Renal cortex interstitium (tissue), 15 donors: ENCODE measurements at places on chromosomes 6 and 20. TPM values are rescaled to one million over a fixed set of nuclear protein-coding genes. Genes with fewer than 3 reads are reported as not detected.

Gene RWDD1
- 73.8 TPM for polyA plus RNA-seq

- DNase-seq: no peak
Measured at GRCh38 chr6:165760126-165760802, 97.2 kb upstream of the PDE10A start.

Gene KIAA0408
- 2.7 TPM for polyA plus RNA-seq

Gene EPPIN
- 0.16 TPM for polyA plus RNA-seq

DNA sequence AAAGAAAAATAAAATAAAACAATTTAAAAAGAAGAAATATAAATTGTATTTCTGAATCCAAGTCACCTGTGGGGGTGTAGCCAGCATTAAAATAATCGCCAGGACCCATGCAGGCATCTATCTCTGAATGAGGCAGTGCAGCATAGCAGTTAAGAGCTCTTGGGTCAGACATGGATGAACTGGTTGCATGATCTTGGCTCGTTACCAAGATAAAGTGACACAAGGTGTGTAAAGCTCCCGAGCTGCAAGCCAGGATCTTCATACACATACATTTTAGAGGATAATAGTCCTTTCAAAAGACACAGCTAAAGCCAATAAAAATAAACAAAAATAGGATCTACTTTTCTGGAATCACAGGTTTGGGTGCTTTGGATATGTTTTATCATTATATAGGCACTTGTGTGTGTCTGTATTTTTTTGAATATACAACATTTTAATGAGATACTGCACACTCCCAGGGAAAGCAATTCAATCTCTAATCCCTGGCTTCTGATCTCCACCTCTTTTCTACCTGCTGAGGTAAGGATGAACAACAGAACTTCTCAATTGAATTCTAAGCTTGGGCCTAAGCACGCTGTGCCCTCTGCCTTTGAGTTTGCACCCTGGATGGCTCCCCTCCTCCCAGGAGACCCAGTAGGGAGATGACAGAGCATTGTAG, 8.9 kb downstream of the TRIM10 start:
- DNase-seq: no peak

DNA sequence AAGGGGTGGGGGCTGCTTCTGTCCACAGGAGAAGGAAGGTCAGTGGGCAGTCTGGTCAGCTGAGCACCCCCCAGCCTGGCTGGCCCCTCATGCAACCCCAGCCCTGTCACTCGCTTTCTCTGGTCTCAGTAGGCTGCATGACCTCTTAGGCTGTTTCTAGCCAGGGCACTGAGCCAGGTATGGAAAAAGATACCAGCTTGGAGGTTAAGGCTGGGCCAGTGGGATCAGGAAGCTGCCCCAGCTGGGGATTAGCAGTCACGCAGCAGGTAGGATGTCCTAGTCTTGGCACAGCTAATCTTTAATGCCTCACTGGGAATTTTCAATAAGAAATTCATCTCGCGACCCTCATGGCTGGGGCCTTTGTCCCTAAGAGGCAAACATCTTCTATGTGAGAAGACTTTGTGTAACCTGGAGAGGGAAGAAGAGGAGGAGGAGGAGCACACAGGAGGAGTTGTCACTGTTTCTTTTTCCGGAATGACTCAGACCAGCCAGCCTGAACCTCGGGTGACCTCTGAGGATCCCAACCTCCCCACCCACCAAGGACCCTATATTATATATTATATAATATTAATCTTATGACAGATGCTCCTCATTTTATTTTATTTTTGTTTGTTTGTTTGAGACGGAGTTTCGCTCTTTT, 2.4 kb upstream of the BPIFA2 start:
- DNase-seq: no peak

GRCh38 chr20:57560554-57561355, at the start of gene PCK1:
TSS of gene PCK1 (plus strand) at chr20:57561110. CDS start at chr20:57561412, 302 bp downstream.
- DNase-seq: no peak

- no peak for DNase-seq
Measured at GRCh38 chr6:109722564-109723254, 31.6 kb downstream of the FIG4 start.

Gene RNF144B
- polyA plus RNA-seq: 15.7 TPM

- DNase-seq: no peak
Measured at GRCh38 chr6:21873562-21873961, 280.0 kb downstream of the SOX4 start.

Gene PSORS1C2
- 0.17 TPM for polyA plus RNA-seq

DNA sequence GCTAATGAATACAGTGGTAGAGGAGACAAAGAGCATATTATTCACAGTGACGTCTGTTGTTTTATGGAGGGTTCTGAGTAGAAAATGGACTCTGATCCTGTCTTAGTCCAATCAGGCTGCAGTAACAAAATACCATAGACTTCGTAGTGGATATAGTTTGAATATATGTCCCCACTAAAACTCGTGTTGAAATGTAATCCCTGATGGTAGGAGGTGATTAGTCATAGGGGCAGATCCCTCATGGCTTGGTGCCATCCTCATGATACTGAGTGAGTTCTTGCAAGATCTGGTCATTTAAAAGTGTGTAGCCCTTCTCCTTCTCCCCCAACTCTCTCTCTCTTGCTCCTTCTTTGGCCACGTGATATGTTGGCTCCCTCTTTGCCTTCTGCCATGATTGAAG, 82.5 kb downstream of the CD83 start:
- DNase-seq: no peak

DNA sequence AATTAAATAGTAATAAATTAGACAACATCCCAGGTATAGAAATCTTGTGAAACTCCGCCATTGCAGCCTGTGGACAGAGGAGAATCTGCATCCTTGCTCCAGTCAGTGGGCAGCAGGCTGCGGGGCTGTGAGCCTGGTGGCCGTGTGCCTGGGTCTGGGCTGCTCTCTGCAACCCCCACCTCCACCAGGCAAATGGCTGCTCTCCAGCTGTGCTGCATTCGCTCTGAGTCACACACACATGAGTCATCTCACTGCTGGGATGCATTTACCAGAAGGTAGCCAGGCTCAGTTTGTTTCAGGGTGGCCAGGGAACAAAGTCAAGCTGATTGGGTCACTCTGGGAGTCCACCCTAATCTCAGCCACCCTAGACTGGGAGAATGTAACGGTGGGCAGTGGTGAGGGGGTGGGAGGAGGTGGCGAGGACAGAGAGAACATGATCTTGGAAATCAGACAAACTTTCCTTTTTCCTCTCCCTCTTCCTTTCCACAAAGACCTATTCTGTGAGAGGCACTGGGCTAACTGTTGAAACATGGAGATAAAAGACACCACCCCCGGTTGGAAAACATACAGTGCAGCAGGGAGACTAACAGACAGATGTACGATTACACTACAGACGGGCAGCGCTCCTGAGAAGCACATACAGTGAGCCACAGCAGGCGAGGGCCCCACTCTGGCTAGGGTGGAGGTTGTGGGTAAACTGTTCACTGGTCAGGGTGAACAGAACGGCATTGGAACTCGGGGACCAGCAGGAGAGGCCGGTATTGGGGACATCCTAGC, 59.2 kb downstream of the TRAM2 start:
- DNase-seq: no peak

DNA sequence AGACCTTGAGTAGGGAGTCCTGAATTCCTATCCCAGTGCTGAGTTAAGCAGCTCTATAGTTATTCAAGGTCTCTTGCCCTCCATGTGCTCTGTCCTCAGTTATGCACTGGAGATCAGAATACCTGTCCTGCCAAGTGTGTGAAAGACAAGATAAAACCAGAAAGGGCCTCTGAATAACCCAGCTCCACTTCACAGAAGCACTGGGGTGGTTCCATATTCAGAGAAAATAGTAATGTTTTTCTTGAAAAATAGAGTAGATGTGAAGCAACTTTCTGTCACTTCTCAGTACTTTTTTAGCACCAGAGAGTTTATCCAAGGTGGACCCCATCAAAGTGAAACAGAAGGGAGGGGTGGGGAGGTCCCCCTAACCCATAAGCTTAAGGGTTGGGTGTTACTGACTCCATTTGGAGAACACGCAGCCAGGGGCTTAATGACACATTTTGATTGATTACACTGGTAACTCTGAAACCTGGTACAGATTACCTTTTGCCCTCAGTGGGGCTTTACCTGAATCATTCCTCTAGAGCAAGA, 509.8 kb upstream of the JARID2 start:
- DNase-seq: no peak

- no peak for DNase-seq
Measured at GRCh38 chr20:45813006-45813340, 529 bp downstream of the UBE2C start.

Gene CLIC1
- polyA plus RNA-seq: 268 TPM

DNA sequence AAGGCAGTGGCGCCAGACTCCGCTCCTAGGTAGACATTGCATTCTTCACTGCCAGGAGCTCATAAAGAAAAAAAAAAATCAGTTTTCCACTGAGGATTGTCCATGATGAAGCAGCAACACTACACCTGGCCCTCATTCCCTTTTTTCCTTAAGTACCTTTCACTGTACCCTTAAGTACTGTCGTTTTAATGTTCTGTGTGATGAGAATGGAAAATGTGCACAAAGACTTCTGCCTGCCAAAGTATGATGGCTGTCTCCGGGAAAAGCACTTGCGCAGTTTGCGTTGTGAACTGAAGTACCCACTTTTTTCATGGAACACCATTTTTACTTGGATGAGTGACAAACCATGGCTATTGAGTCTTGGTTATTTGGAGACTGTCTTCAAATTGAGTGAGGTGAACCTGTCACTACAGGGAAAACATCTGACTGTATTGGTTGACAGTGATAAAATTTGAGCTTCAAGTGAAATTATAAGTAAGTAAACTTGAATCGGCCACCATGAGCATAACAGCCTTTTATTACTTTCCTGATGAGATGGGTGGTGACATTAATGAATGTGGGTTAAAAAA, 104.8 kb downstream of the NCOA3 start:
- DNase-seq: no peak

Gene LGSN
- 0.96 TPM for polyA plus RNA-seq

DNA sequence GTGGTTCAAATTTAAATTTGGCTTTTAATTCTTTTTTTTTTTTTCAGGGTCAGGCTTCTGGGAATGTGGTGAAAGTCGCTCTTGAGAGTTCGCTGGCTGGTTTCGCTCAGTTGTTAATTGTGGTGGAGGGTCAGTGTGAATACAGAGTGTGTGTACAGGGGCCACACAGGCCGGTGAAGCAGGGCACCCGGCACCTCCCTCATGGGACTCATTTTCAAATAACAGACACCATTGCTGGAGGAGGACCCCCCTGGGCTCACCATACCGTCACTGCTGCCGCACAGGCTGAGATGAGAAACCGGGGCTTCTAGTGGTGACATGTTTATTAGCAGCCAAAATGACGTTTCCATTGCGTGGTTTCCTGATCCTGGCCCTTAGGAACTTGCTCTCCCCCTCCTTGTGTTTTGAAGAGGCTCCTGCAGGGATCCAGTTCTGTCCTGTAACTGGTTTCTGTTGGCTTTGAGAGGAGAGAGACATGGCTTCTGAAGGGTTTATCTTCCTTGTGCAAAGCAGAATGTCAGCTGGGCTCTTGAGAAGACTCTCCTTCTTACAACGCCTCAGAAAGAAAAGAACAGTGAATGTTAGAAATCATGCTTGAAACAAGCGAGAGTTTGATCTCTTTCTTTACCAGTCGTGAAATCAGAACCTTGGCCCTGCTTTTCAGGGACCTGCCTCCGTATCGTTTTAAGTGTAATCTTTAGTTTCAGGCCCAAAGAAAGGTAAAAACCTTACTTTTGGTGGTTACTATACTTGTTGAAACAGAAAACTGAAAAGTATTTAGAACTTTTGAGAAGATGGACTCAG, 37.8 kb downstream of the DUSP22 start:
- DNase-seq: peak; percentile 57

DNA sequence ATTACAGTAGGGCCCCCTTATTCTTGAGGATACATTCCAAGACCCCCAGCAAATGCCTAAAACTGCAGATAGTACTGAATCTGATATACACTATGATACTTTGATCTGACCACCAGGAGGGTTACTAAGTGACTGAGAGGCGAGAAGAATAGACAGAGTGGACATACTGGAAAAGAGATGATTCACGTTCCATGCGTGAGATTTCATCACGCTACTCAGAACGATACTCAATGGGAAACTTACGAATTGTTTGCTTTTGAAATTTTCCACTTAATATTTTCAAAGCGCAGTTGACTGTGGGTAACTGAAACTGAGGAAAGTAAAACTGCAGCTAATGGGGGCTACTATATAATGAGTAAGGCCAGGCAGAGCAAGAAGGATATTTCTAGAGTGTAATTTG, 60.8 kb downstream of the STX11 start:
- DNase-seq: no peak

DNA sequence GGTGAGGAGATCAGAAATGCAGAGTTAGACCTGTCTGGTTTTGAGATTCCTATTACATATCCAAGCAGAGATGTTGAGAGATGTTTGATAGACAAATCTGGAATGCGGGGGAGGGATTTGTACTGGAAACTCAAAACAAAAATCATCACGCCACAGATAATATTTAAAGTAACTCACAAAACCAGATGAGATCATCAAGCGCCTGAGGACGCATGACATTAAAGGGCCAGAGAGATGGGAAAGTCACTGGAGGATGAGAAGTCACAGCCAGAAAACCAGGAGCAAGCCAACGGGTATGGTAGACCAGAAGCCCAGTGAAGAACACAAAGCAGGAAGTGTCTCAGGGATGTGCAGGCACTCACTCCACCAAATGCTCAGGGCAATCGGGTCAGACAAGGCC, 87.7 kb downstream of the DLL1 start:
- no peak for DNase-seq

GRCh38 chr6:141195251-141195832, 937.4 kb upstream of the GJE1 start:
- DNase-seq: no peak

DNA sequence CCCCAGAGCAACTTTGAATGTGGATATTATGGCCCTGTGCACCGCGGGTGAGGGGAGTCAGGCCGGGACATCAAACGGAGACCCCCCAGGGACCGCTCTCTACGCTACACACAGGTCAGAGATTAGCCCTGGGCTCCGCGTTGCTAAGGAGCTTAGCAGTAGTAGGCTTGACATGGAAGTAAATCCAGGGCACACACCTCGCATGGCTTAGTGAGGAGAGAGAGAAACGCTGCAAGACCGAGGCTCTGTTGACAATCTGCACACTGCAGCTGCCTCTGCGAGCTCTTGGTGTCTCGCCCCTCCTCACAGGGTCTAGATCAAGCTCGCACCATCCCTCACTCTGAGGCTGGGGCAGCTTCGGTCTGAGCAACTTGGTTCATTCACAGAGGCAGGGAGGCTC, 116.1 kb upstream of the CDH4 start:
- DNase-seq: no peak

DNA sequence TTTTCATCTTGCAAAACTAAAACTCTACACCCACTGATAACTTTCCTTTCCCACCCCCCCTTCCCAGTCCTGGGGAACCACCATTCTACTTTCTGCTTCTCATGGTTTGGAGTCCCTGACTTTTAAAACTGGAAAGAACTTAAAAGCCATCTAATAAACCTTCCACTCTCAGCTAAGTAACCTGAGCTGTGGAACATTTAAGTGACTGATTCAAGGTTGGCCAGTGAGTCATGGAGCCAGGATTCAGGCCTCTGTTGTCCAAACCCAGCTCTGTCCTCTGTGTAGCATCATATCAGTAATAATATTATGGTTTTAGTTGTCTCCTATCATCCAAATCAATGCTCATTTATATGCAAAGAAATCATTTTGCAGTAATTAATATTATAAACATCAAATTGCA, 176.0 kb upstream of the NT5E start:
- no peak for DNase-seq

GRCh38 chr20:50283922-50284810, 93.5 kb downstream of the CEBPB start:
- DNase-seq: no peak

Gene CFB
- 5.2 TPM for polyA plus RNA-seq
